ENCODE measurements at places on chromosomes 3 and 15.

- no peak for DNase-seq
These were observed 472.2 kb downstream of the MCTP2 start for GRCh38 chr15:94703596-94703995.

DNA sequence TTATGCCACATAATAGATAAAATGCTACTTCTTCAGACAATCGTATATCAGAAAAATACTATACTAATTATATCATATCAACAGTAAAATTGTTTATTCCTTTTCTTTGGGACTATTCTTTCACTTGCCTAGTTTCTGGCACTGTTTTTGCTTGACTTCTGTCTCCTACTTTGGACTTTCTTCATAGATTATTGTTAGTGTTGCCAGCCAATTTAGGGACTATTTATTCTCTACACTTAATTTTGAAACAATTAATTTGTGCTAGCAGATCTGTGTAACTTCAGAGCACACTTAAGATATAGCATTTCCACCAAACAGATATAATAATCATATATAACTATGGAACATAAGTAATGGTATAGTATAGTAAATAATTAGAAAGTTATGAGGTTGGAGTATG is 305.6 kb downstream of the CADM2 start:
- no peak for DNase-seq

DNA sequence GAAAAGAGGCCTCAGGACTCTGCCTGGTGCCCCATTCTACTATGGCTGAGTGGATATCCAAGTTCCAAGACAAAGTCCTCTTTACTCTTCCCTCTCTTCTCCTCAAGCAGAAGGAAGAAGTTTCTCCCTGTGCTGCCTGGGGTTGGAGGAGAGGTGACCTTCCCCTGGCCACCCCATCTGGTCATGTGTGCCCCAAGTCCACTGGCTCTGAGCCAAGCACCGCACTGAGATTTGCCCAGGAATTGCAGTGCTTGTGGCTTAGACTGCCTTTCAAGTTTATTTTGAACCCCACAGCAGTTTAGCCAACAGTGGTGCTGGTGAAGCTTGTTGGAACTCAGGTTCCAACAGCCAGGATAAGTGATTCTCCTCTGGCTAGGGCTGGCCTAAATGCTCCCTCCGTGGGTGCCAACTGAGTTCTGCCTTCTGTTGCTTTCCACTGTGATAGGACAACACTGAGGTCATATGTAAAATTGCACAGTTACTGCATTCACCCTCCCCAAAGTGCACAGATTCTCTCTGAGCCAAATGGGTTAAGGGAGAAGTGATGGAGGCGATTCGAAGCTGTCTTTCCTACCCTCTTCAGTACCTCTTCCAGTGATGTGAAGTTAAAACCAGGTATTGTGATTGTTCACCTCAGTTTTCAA is 69.9 kb downstream of the TMCO5A start:
- DNase-seq: no peak

DNA sequence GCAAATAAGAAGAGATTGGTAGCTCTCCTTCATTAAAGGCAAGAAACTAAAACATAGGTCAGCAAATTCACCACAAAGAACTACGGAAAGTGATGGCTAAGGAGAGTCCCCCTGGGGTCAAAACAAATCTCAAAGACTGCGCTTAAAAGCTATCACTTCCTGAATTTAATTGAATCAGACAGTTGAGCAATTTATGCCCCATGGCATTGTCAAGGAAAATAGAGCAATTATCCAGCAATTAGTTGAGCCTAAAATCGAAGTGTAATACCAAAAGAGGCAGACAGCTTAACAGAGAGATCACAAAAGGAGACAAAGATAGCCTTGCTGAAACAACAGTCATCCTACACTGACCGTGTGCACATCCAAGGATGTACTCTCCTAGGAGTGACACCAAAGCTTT is 74.4 kb upstream of the SCN10A start:
- DNase-seq: no peak

GRCh38 chr15:70474471-70475406 is 288.6 kb downstream of the UACA start:
- no peak for DNase-seq

GRCh38 chr15:96020133-96020532 is 310.4 kb upstream of the NR2F2 start:
- DNase-seq: no peak

DNA sequence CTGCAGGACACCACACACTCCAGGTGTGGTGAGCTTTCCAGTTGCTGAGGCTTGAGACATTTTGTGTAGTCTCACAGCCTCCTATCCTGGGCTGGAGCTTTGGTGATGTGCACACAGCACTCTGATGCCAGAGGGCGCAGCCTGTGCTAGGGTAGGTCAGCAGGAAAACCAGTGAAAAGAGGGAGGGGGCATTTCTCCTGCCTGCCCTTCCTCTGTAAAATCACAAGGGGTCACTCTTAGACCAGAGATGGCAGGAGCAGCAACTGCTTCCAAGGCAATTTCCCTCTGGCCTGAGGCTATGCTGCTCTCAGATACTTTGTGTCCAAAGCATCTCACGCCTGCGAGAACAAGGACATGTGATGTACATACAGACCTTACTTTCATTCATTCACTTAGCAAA is 16.5 kb upstream of the MUSTN1 start:
- peak; percentile 78 for DNase-seq

DNA sequence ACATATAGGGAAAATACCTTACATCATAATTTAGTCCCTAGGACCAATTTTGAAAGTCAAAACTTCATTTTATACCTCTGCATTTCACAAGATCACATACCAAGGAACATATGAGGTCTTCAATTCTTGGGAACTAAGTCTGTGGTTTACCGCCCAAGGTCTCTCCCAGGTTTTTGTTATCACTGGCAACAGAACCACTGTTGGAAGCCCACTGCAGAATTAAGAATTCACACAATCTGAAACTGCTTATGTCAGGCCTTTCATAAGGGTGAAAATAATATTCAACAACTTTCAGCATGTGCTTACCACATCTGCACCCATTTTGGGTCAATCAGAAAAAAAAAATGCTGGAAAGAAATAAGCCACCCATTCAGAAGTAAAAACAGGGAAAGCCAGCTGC is 107.2 kb upstream of the MME start:
- no peak for DNase-seq

DNA sequence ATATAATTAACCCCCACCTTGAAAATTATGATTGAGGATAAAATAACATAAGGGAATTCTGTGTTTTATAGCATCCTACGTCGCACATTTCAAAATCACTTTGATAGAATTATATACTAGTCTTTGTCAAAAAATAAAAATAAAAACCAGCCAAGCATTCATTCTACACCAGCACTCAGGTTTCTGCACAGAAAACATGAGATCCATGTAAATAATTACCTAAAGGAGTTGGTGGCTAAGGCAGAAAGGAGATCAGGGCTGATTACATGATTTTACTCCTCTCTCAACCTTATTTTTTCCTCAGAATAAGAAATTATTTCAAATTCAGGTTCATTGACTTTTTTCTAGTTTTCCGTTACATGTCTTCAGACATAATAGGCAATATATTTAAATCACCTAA is 194.5 kb downstream of the PLCH1 start:
- DNase-seq: no peak

GRCh38 chr3:150227839-150228238 is 180.3 kb upstream of the TSC22D2 start:
- peak; percentile 54 for DNase-seq

- DNase-seq: no peak
These were observed 51.5 kb downstream of the GABRB3 start for GRCh38 chr15:26721232-26721967.
